Sigmoid colon (tissue), 7 donors: ENCODE measurements at places on chromosomes 6 and 20. TPM values are rescaled to one million over a fixed set of nuclear protein-coding genes. Genes with fewer than 3 reads are reported as not detected.
A peak's percentile ranks its signal among the peaks of the same experiment; 100 is the strongest.

DNA sequence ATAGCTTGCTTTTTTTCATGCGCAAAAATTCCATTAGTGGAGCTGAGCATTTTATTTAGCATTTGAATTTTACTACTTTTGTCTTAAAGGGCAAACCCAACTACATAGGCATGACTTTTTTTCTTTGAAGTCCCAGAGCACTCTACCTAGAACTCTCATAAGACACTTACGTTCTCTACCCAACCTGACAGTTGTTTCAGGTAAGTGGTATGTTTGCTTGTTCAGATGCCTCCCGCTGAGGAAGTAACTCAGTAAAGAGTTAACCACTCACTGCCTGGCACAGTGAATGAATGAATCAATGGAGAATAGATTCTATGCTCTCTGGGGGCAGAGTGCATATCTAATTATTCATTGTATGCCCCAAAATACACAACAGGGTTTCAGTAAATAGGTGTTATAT, 212.3 kb upstream of the PRDM1 start:
- DNase-seq = no peak

The SYCP2 gene
- 1.6 TPM for polyA plus RNA-seq

DNA sequence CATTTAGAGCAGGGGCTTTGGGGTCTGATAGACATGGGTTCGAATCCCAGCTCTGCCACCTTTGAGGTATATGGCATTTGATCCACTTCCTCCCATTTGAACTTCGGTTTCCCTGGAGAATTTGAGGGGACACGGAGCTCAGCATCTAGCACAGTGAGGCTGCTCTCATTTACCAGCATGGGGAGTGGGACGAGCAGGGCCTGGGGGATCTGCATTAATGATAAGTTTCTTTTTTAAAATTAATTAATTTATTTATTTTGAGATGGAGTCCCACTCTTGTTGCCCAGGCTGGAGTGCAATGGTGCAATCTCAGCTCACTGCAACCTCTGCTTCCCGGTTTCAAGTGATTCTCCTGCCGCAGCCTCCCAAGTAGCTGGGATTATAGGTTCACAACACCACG, 52.6 kb downstream of the VSTM2L start:
- DNase-seq = no peak

The ZC2HC1B gene
- polyA plus RNA-seq = not detected

DNA sequence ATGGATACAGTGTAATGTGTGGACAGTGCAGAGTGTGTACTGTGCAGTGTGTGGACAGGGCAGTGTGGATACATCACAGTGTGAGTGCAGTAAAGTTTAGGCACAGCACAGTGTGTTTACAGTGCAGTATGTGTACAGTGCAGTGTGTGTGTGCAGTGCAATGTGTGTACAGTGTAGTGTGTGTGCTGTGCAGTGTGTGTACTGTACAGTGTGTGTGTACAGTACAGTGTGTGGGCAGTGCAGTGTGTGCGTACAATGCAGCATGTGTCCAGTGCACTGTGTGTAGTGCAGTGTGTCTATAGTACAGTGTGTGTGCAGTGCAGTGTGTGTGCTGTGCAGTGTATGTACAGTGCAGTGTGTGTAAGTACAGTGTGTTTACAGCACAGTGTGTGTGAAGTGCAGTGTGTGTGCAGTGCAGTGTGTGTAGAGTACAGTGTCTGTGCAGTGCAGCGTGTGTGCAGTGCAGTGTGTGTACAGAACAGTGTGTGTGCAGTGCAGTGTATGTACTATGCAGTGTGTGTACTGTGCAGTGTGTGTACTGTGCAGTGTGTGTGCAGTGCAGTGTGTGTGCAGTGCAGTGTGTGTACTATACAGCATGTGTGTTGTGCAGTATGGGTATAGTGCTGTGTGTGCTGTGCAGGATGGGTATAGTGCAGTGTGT, 385.2 kb downstream of the KIF16B start:
- DNase-seq = no peak

DNA sequence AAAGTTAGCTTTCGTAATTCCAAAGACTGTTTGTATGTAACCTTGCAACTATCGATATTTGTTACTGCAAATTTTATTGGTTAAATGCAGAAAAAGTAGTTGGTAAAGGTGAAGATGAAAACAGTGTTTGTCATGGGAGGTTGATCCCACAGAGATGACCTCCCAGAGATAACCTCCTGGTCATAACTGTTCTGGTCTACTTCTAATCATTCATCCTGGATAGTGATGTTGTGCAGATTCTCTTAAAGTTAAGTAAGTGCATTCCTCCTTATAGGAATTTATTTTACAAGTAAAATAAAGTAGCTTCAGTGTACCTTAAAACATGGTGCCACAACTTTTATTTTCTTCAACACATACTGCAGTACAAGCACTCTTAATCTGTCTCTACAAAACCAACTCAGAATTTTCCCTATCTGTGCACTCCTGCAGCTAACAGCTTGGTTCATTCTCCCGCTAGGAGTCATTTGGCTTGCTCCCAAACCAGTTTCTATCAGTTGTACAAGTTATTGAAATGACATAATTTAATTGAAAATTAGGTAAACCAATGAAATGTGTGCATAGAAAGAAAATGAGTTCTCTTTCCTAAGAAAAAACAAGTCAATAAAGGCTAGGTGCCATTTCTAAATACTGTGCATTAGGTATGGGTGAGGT, 19.2 kb downstream of the METTL24 start:
- DNase-seq = no peak

DNA sequence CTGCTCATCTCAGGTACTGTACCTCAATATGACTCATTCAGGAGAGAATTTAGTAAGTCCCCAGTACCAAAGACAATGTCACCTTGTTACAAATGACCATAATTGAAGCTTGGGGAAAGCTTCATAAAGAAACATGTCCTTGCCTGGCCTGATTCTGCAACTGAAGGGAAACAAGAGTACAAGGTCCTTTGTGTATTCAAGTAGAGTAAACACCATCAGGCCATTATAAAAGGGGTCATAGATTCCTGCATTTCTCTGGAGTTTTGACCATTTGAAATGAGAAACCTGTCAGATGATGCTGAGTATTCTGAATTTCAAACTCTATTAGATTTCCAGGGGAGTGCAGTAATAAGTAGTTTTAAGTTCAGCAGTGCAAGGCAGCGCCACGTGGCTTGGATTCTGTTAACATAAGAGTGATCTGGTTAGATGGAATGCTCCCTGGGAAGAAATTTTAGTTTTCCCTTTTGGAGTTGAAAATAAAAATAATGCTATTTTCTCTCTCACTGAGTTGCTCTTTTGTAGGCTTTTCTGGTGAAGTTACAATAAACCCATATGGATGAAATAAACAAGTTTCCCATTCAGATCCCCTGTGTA, 1054.3 kb downstream of the EPHA7 start:
- no peak for DNase-seq

DNA sequence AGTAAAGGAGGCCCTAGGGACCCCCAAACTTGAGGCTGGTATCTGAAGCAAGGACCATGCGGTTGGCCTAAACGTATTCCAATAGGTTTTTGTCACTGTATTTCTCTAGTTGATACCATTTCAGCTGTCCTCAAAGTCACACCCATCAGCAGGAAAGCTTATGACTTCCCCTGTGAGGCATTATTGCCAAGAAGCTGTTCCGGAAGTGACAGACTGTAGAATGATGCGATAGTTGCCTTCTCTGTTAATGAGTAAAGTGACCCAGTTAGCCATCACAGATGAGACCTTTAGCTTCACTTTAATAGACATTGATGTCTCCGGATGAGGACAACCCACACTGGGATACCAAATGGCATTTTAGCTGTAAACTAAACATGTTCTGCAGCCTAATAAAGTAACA, 147.9 kb downstream of the RNGTT start:
- no peak for DNase-seq

The GSTA3 gene
- polyA plus RNA-seq = not detected

DNA sequence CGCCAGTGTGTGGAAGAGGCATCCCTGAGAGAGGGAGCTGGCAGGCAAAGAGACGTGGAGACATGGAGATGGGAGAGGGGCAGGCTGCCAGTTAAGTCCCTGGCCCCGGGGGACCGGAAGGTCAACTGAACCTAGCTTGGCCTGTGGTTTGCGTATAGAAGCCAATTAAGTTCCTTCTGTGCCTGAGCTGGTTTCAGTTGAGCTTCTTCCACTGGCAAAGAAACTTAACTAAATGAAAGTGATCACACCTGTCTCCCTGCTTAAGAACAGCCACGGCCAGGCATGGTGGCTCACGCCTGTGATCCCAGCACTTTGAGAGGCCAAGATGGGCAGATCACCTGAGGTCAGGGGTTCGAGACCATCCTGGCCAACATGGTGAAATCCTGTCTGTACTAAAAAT, 26.7 kb upstream of the NNAT start:
- DNase-seq = peak; percentile 43

The MAK gene
- polyA plus RNA-seq = 0.03 TPM

DNA sequence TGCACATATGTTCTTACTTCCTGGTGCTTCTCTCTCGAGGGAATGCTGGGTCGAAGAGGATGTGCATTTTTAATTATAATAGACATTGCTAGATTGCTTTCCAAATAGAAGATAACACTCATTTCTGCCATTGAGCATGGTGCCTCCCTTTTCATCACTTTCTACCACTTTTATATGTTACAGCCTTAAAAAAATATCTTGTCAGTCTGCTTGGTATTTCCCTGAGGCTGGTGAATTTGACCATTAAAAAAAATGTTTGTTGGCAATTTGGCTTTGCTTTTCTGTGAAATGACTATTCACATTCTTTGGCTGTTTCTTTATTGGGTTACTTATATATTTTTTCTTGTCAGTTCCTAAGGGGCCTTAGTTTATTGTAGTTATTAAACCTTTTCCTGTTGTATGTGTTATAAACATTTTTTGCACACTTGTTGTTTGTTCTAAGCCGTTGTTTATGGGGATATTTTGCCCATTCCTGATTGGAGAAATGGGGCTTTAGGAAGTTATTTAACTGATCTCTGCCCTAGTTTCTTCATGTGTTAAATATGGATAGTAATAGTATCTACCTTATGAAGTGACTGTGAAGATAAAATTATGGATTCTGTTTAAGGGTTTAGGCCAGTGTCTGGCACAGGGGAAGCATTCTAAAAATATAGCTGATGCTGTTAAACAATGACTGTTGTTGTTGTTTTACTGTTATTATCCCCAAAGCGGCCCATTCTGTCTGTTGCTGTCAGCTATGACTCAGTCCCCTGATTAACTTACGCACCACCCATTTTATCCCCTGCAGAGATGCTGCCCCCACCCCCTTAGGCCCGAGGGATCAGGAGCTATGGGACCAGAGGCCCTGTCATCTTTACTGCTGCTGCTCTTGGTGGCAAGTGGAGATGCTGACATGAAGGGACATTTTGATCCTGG, 3.8 kb downstream of the DDR1 start:
- DNase-seq = no peak

DNA sequence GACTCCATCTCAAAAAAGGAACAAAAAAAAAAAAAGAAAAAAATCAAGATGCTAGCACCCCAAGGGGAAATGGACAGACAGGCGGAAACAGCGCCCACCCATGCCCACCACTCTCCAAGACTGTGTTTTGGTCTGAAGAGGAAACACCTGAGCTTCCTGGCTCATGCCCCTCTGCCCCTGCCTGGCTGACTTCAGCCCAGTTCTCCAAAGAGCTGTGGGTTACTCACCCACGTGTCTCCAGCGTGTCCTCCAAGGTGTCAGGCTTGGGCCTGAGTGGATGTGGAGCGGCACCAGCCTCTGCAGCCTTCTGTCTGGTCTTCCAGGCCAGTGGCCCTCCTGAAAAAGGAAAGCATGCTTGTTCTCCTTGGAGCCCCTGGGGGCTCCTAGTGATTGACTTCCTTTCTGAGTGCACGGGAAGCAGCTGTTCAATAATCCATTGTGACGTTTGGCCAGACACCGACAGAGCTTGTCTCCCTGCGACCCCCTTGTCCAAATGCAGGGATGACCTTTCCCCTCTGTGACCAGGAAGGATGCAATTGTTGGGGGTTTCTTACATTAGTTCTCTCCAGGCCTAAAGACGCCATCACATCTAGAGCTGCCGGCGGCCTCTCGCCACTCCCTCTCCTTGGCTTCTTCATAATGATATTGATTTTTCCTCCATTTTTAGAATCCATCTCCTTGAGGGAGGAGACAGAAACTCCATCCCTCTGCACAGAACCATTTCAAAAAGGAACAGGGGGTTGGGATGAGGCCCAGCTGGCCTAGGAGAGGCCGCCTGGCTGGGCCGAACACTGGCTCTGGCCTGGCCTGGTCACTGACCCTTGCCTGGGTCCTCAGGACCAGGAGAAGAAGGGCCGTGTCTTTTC, 58.4 kb downstream of the ADNP start:
- DNase-seq = no peak

The TMEM14C gene
- polyA plus RNA-seq = 86.0 TPM

DNA sequence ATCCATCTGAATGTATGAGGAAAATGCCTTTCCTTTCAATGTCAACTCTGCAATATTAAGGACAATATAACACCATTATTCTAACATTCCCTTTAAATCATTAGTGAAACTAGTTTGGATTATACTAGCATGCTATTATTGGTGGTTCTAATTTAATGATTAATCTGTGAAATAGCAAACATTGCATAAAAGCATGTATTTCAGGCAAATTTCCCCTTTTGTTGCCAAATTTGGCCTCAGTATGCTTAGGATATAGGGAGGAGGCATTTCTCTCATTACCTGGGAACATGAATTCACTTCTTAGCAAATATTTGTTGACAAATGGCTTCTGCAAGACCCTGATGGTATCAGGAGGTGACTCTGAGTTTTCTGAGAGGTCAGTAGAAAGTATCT, 1.6 kb downstream of the TPMT start:
- DNase-seq = no peak

DNA sequence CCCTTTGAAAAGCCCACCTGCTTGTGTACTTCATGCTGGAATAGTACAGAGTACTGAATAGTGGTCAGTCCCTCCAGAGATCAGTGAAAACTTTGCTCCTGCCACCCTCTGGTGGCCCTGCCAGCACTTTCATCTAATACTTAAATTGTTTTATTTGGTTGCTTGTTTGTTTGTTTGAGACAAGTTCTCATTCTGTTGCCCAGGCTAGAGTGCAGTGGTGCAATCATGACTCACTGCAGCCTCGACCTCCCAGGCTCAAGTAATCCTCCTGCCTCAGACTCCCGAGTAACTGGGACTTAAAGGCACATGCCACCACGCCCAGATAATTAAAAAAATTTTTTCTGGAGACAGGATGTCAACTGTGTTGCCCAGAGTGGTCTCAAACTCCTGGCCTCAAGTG, 9.1 kb downstream of the FAM83D start:
- no peak for DNase-seq
